Liver (tissue), 10 donors: ENCODE measurements at places on chromosomes 3 and 15. TPM values are rescaled to one million over a fixed set of nuclear protein-coding genes. Genes with fewer than 3 reads are reported as not detected.

- no peaks in the 10 kb centered on the region for H3K36me3 ChIP-seq
- H3K27ac ChIP-seq = no peak overlapping the region
- no peak for DNase-seq
- H3K4me3 ChIP-seq = no peak overlapping the region
- no peaks in the 10 kb centered on the region for H3K4me1 ChIP-seq
Measured at GRCh38 chr3:148023994-148024393, 614.8 kb downstream of the ZIC1 start.

DNA sequence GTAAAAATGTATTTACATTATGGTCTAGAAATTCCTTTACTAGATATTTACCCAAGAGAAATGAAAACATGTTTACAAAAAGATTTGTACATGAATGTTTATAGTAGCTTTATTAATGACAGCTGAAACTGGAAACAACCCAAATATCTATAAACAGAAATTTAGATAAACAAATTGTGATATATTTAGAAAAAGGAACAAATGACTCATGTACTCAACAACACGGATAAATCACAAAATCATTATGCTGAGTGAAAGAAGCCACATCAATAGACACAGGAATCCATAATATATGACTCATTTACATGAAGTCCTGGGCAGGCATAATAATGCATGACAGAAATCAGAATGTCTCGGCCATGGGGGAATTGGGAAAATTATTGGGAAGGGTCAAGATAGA is 1020.2 kb downstream of the SQOR start:
- no peaks in the 10 kb centered on the region for H3K27me3 ChIP-seq
- no peak overlapping the region for H3K4me3 ChIP-seq
- H3K36me3 ChIP-seq = no peaks in the 10 kb centered on the region
- no peaks in the 10 kb centered on the region for H3K4me1 ChIP-seq

Gene UBL7
- 17.6 TPM for total RNA-seq

DNA sequence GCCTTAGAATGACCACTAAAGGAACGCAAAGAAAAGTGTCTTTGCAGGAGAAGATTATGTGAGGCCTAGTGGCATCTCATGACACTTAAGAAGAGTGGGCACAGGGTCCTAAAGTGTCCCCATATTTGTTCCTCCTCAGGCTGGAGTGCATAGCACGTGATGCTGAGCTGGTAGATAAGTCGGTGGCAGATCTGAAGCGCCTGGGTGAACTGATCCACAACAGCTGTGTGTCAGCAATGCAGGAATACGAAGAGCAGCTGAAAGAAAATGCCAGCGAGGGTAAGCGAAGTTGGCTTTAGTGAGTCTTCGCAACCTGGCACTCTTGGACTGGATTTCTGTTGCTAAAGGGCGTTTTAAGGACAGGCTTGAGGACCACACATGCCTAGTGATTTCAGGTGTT is 92.6 kb downstream of the CHD2 start:
- DNase-seq = no peak
- no peak overlapping the region for H3K4me3 ChIP-seq
- no peak overlapping the region for H3K27ac ChIP-seq
- peaks cover 72% of the 10 kb centered on the region for H3K36me3 ChIP-seq
- no peaks in the 10 kb centered on the region for H3K4me1 ChIP-seq

Gene SI
- total RNA-seq = not detected

- no peaks in the 10 kb centered on the region for H3K36me3 ChIP-seq
- peaks cover 7% of the 10 kb centered on the region for H3K27me3 ChIP-seq
- DNase-seq = peak; percentile 33
- peaks cover 21% of the 10 kb centered on the region for H3K4me1 ChIP-seq
Measured at GRCh38 chr15:28096670-28097431, 2.3 kb downstream of the OCA2 start.

- H3K4me3 ChIP-seq = no peak overlapping the region
- H3K36me3 ChIP-seq = no peaks in the 10 kb centered on the region
- no peak overlapping the region for H3K27ac ChIP-seq
- H3K27me3 ChIP-seq = no peaks in the 10 kb centered on the region
- H3K4me1 ChIP-seq = no peaks in the 10 kb centered on the region
Measured at GRCh38 chr3:11078826-11079515, 75.3 kb upstream of the HRH1 start.

DNA sequence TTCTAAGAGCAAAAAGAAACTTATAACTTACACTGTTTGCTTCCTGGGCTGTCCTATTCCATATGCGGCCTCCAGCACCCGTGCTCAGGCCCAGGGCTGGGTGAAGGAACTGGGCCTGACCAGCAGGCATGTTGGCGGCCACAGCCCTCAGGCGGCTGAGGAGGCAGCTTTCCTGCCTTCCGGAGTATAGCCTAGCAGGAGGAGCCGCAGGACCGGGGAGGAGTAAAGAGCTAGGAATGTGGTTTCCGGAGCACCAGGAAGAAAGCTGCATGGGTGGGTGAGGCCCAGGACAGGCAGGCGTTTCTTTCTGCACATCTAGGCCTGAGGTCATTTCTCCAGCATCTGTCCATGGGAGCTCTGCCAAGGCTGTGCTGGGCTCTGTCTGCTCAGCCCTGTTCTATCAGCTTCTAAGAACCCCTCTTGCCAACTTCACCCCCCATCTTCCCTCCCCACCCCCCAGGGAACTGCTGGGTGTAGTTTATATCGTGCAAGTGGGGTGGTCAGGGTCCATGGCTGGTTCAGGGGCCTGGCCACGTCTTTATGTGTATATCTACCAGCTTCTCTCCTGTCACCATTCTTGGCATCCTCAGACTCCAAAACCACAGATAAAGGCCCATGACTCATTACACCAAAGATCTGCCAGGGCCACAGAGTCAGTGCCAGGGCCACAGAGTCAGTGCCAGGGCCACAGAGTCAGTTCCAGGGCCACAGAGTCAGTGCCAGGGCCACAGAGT is 7.8 kb upstream of the KIF7 start:
- H3K27me3 ChIP-seq = no peaks in the 10 kb centered on the region
- no peak overlapping the region for H3K4me3 ChIP-seq
- no peaks in the 10 kb centered on the region for H3K36me3 ChIP-seq

Gene ATP13A5
- not detected for total RNA-seq

DNA sequence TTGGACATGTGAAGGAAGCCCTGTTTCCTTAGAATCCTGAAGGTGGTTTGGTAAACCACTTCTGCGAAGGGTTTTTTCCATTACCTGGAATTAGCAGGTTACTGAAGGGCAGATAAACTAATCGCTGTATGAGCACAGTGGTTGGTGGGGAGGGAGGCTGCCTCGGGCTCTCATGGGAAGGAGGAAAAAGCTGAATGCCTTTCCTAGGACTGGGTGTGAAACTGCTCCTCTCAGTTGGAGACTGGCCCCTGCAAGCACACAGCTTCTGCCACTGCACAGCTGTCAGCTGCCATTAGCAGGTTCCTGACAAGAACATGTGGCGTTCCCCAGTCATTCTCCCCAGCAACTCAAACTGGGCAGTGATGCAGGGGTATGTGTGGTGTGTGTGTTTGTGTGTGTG is 376.3 kb downstream of the GAP43 start:
- H3K4me1 ChIP-seq = no peaks in the 10 kb centered on the region
- no peak for DNase-seq
- H3K36me3 ChIP-seq = no peaks in the 10 kb centered on the region
- H3K27ac ChIP-seq = no peak overlapping the region

GRCh38 chr3:172716476-172716875 is 5.6 kb upstream of the NCEH1 start:
- H3K36me3 ChIP-seq = no peaks in the 10 kb centered on the region
- no peaks in the 10 kb centered on the region for H3K27me3 ChIP-seq
- no peak overlapping the region for H3K27ac ChIP-seq

Gene RAP2B
- total RNA-seq = 7.8 TPM

Gene PP2D1
- not detected for total RNA-seq

- no peaks in the 10 kb centered on the region for H3K27me3 ChIP-seq
- no peak overlapping the region for H3K27ac ChIP-seq
- DNase-seq = no peak
- H3K4me3 ChIP-seq = no peak overlapping the region
Measured at GRCh38 chr15:58962662-58963565, 24.5 kb upstream of the RNF111 start.

DNA sequence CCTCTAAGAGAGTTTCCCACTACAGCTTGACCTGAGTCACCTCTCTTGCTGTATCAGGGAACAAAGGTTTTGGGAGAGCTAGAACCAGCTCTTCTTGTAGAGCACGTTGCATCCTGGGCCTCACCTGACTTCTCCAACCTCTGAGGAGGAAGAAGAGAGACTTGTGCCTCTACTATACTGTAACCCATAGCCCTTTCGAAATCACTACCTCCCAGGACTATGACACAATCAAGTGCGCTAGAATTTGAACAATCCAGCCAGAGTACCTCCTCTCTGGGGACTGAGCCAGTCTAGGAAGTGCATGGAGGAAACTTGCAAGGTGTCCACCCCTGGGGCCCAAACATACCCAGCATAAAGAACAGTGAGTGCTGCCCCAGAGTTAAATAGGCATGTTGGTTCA is 192.8 kb upstream of the BHLHE40 start:
- no peaks in the 10 kb centered on the region for H3K4me1 ChIP-seq
- H3K36me3 ChIP-seq = peaks cover 3% of the 10 kb centered on the region
- H3K4me3 ChIP-seq = no peak overlapping the region
- no peaks in the 10 kb centered on the region for H3K27me3 ChIP-seq

GRCh38 chr3:120730576-120731542 is 11.5 kb downstream of the RABL3 start:
- no peaks in the 10 kb centered on the region for H3K4me1 ChIP-seq
- H3K27me3 ChIP-seq = no peaks in the 10 kb centered on the region
- H3K36me3 ChIP-seq = peaks cover 2% of the 10 kb centered on the region
- no peak overlapping the region for H3K27ac ChIP-seq
- no peak for DNase-seq
- no peak overlapping the region for H3K4me3 ChIP-seq

Gene NR2E3
- total RNA-seq = 0.17 TPM
